ENCODE measurements at places on chromosomes 13 and 19. TPM values are rescaled to one million over a fixed set of nuclear protein-coding genes. Genes with fewer than 3 reads are reported as not detected.

GRCh38 chr13:58480061-58480460 is 848.5 kb downstream of the PCDH17 start:
- no peak for DNase-seq

DNA sequence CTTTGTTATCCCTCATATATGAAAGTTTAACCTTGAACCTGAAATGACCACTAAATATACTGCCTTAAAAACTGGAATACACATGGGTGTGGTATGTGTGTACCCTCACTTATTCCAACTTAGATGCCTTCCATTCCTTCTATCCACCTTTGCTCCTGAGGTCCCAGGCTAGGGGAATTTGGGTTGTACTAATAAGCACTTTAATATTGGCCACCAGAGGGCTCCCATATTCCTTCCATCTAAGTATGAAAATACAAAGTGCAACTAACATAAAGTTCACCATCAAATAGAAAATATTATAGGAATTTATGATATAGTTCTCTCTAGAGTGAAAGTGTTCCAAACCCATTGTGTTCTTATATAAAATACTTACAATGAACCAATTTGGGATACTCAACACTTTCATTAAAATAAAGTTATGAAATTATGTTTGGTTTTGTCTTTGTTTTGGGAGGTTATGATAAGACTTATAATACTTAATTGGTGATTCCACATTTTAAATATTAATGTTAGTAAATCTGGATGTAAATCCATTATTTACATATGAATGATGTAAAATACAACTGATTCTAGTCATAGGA is 62.3 kb downstream of the ITGBL1 start:
- peak; percentile 27 for DNase-seq

DNA sequence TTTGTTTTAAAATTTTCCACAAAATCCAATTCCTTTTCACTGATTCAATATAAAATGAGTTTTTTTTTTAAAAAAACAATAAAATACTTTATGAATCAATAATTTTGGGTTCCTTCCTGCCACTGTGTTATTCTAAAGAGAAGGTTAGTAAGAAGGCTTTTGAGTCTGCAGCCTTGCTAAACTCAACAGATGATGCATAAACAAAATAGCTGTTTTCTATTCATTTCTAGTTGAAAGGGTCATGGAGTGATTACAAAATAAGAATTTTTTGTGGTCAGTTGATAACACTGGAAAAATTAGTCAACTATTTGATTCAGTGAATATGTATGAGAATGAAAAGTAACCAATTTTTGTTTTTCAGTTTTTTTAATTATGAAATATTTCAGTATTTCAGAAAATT is 169.9 kb downstream of the VWA8 start:
- DNase-seq = no peak

GRCh38 chr19:2701361-2702169 is 929 bp downstream of the GNG7 start:
- DNase-seq = no peak

DNA sequence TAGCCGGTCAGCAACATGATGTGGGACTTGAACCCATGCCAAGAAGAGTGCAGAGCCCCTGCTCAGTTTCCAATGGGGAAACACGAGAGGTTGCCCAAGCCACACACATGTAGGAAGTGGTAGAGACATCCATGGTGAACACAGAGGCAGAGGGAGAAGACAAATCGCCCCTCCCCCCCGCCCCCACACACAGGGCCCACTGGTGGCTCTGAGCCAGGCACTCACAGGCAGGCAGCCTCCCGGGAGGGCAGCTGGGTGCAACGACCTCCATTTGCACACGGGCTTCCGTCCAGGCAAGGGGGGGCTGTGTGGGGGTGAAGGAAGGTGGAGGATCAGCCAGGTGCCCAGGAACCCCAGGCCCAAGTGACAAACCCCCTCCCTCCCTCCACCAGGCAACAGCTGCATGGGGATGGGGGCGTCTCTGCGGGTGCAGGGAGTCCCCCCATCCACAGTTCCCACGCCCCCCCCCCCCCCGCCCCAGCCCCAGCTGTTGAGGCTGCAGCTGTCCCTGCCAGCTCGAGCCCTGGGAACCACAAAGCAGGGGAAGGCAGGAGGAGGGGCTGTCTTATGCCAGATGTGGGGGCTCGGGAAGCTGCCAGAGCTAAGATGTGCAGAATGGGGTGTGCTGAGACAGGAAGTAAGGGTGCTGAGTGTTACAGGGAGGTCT is 3.4 kb downstream of the NOTCH3 start:
- no peak for DNase-seq

Gene OR4F17
- total RNA-seq = not detected

DNA sequence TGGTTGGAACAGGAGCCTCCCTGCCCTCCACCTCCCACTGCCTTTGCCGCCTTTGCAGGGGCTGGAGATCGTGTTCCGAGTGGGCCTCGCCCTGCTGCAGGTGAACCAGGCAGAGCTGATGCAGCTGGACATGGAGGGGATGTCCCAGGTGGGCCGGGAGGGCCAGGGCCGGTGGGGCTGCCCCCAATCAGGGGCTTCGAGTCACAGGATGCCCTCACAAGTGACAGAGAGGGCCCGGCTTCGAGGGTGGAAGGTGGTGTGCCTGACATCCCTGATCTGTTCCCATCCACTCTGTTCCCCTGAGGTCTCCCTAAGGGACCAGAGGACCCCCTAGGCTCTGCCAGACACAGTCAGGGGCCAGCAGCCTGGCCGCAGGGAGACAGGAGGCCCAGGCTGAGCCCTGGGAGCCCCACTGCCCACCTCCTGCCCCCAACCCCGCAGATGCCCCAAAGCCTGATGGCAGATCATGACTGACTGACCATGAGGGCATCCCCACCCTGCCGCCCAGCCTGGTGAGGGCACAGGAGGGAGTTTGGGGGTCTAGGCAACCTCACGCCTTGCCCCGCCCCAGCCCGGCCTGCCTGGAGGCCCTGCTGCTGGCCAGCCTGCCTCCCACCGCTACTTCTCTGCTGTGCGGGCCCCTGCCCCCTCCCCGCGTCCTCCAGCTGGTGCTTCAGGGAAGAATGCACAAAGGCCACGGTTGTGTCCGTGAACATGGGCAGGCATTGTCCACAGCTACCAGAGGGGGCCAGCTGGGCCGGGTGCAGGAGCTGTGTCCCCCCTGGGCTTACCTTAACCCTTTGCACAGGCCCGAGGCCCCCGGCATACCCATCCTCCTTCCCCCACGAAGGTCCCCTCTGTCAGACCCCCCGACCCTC is 21.8 kb downstream of the EVI5L start:
- DNase-seq = no peak

Gene LRRC63
- total RNA-seq = not detected

Gene ENOX1
- 3.7 TPM for total RNA-seq

DNA sequence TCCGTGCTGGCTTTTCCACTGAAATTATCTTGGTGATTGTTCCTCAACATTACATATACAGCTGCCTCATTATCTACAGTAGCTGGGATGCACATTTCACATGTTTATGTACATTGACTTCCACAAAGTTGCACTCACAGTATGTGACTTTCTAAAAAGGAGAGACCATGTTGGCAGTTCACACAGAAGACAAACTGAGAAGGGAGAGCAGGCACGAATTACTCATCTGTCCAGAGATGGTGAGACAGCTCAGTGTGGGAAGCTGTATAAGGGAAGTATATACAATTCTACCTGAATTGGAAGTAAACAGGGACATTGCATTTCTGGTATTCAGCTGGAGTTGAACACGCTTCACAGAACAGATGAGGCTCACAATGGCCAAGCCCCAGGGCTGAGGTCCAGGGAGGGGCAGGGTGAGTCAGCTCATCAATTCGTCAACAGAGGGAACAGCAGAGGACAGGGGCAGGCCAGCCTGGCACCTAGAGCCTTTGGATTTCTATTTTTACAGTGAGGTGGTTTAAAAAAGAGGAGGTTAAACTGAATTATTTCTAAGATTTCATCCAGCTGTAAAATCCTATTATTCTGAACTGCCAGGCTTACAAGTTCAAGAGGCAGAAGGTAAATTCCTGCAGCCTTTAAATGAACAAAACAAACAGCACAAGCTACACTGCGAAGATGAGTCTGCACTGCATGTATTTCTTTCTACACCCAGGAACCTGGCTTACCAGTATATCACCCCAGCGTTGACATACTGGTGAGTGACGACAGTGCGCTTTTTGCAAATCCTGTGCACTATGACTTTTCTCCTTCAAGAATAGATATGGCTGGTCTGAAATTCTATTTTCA is 9.8 kb downstream of the PARP4 start:
- DNase-seq = peak; percentile 53

Gene CAPN12
- total RNA-seq = 0.30 TPM

DNA sequence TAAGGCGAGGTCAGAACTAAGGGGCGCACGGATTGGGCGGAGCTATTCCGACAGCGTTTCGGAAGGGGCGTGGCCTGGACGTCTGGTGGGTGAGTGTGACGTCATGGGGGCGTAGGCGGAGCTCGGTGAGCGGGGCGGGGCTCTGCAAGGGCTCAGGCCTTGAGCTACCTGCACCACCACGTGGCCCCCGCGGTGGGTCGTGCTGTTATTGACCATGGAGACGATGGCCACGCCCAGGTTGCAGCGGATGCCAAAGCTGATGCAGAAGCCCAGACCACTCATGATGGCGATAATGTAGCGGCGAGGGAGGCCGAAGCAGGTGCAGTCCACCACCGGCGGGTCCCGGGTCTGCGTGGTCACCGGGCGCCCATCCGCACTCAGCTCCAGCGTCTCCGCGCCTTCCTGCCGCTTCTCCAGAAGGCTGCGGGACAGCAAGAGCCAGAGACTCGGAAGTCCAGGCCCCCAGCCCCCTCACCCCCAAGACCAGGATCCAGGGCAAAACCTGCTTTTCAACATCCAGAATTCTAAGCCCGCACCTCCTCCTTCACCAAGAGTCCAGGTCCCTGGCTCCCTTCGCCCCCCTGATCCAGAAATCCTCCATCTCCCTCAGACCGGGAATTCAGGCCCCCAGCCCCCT is 4.8 kb downstream of the SLC17A7 start:
- DNase-seq = no peak

Gene SAMD4B
- 133 TPM for total RNA-seq

GRCh38 chr13:112127564-112128330 is 60.8 kb downstream of the SOX1 start:
- no peak for DNase-seq

Gene SIGLEC12
- not detected for total RNA-seq

- DNase-seq = no peak
These were observed 87.0 kb upstream of the HTR2A start for GRCh38 chr13:46983881-46984280.

DNA sequence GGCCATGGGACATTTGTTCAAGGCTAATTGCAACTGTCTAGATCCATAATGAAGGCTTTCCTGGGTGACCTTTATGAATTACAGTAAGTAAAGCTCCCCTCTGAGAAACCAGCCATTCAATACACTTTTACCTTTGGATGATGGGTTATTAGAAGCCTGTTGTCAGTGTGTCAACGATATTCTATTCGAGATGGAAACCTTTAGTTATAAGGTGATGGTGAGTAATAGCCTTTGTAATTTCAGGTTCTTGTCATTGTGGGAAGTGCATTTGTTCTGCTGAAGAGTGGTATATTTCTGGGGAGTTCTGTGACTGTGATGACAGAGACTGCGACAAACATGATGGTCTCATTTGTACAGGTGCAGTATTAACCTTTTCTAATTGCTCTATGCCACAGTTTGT is 261.7 kb downstream of the ITGBL1 start:
- no peak for DNase-seq

- no peak for DNase-seq
These were observed 6.4 kb downstream of the ARHGEF7 start for GRCh38 chr13:111121506-111121905.

DNA sequence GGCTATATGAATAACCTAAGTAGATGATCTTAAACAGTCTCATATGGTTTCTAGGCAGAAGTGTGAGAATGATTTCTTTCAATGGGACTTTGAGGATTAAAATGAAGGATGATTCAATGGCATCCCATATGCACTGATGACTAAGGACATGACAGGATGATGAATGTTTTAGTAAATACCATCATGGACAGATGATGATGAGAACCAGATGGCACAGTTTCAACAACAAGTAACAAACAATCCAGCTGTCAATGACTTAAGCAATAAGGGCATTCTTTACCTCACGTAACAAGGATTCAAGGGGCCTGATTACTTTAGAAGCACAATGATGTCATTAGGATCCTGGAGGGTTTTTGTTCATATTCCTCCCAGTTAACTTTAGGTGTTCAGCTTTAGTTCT is 2678.4 kb downstream of the PCDH9 start:
- DNase-seq = peak; percentile 76

DNA sequence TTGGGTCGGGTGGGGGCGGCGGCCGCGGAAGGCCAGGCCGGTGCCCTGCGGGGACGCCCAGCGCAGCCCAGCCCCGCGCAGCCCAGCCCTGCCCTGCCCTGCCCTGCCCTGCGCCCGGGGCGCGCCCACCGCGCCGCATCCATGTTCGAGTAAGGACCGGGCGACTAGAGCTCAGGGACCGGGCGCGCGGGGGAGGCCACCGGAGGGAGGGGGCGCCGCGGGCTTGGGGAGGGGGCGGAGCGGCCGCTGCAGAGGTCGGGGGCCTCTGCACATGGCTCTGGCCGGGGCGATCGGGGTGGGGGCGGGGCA is 169 bp downstream of the GRAMD1A start:
- no peak for DNase-seq

- DNase-seq = peak; percentile 77
These were observed at the start of gene ZNF579 for GRCh38 chr19:55580628-55581144. ZNF579 (minus strand) TSS chr19:55580848; CDS start chr19:55579639, 1,209 bp downstream.
